GM12892 (cell line): ENCODE measurements at places on chromosomes 2 and 18.
A peak's percentile ranks its signal among the peaks of the same experiment; 100 is the strongest.

DNA sequence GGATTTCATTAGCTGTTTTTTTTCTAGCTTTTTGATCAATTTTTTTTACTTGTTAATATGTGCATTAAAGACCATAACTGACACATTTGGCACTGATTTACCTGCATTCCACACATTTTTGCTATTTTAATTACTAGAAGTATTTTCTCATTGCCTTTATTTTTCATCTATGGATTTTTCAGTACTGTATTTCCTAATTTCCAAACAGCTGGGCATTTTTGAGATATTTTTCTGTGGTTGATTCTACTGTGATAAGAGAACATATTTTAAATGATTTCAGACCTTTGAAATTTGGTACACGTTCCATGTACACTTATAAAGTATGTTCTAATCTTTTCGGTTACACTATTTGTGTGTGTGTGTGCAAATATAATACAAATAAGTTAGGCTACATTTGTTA lies 135.3 kb downstream of the PARD3B start:
- DNase-seq, result no peak

- DNase-seq, result no peak
Measured at GRCh38 chr18:37419315-37419714, 146.3 kb downstream of the CELF4 start.

- no peak for DNase-seq
Measured at GRCh38 chr2:177396703-177397460, 4.3 kb downstream of the AGPS start.

DNA sequence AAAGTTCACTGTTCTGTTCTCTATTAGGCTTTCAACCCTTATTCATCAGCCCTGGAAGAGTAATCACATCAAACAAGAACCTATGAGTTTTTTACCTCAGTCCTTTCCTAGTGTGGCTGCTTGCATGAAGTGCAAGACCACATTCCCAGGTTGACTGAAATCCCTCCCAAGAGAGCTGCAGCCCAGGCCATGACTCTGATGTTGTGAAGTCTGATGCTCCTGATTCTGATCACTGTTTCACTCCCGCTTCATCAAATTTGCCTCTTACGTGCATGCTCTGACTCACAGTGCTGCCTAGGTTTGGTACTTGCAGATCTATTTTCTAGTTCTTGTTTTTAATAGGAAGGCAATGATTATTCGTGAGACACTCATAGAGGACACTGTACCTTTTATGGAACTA lies 58.2 kb upstream of the DSEL start:
- DNase-seq, result no peak

DNA sequence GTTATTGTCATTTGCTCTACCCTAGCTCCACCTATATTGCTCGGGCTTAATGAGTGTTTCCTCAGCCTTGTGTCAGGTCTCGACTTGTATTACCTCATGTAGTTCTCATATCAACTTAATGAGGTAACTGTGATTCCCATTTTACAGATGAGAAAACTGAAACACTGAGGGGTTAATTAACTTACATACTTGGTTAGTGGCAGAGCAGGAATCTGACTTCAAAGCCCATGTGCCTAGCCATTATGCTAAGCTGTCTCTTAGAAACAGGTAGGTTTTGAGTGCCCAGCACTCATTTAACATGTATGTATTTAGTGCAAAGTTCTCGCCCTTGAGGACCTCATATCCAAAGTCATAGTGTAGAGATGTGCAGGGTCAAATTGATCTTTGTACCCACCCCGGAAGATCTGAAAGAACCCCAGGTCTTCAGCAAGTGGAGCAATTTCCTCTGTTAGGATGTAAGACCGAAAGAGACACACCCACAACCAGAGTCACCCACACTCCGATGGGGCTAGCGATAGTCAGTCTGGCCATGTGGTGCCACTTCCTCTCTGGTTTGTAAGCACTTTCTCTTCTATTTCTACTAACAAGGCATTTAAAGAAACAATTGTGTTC lies 121.0 kb upstream of the SLC39A10 start:
- peak; percentile 25 for DNase-seq

DNA sequence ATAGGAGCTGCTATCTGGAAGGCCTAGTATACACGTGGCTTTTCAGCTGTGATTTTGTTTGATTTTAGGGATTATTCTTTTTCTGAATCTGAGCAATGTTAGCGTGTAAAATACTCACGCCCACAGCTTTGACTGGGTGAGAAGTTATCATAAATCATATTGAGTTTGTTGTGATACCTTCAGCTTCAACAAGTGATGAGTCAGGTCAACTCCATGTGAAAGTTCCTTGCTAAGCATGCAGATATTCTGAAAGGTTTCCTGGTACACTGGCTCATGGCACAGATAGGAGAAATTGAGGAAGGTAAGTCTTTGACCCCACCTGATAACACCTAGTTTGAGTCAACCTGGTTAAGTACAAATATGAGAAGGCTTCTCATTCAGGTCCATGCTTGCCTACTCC lies at the start of gene GKN1:
Gene GKN1, plus strand, starts transcription at position 386 of the 400 bp plus-strand sequence. CDS start 42 bp downstream, outside the sequence.
- DNase-seq, result no peak

DNA sequence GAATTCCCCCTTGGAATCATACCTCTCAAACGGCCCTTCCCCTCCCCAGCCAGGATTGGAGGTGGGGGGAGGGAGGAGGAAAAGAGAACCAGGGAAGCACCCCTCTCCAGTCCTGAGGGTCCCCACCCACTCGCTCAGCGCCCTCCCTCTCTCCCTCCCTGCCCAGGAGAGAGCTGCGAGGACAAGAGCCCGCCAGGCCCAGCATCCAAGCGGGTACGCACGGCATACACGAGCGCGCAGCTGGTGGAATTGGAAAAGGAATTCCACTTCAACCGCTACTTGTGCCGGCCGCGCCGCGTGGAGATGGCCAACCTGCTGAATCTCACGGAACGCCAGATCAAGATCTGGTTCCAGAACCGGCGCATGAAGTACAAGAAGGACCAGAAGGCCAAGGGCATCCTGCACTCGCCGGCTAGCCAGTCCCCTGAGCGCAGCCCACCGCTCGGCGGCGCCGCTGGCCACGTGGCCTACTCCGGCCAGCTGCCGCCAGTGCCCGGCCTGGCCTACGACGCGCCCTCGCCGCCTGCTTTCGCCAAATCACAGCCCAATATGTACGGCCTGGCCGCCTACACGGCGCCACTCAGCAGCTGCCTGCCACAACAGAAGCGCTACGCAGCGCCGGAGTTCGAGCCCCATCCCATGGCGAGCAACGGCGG lies 14.4 kb downstream of the HOXD3 start:
- DNase-seq, result no peak

DNA sequence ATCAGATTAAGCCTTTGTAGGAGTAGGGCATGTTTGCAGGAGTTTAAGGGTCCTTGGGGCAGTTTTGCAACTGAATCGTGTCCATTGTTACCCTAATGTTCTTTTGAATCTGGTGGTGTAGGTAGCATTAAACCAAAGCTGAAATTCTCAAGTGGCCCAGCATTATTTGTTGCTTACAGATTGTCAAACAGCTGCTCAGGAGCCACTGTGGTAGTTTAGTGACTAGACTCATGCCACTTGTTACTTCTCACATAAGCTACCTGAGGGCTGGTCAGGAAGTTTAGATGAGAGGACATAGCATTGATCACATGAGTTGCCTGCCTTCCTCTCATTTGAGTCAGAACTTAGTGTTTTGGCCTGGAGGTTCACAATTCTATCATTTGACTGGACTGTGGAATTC lies 157.6 kb downstream of the HAUS1 start:
- DNase-seq, result no peak

- DNase-seq, result no peak
Measured at GRCh38 chr18:23921716-23922285, 92.8 kb upstream of the TTC39C start.

DNA sequence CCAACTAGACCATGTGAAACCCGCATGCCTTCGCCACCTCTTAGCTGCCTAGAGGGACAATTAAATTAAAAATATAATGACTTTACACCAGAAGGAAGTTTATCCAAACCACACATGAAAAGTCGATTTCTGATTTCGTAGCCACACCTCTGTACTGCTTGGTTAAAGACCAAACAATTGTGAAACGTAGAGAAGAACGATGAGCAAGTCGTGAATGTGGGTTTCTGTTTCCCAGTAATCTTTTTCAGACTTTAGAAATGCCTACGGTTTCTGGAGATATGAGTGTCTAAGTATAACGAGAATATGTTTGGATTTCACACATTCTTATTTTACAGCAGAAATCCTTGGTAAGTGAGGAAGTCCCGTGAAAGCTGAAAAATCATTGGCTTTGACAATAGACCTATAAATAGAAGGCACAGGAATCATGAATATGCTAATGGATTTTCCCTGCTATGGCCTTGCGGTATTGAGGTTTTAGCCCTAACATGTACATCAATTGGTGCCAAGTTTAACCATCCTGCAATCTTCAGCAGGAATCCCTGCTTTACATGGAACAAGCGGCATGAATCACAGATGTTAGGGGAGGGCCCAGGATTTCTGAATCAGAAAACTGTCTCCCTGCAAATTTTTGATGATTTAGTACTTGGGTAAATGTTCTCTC lies 105.6 kb downstream of the TTC32 start:
- no peak for DNase-seq

DNA sequence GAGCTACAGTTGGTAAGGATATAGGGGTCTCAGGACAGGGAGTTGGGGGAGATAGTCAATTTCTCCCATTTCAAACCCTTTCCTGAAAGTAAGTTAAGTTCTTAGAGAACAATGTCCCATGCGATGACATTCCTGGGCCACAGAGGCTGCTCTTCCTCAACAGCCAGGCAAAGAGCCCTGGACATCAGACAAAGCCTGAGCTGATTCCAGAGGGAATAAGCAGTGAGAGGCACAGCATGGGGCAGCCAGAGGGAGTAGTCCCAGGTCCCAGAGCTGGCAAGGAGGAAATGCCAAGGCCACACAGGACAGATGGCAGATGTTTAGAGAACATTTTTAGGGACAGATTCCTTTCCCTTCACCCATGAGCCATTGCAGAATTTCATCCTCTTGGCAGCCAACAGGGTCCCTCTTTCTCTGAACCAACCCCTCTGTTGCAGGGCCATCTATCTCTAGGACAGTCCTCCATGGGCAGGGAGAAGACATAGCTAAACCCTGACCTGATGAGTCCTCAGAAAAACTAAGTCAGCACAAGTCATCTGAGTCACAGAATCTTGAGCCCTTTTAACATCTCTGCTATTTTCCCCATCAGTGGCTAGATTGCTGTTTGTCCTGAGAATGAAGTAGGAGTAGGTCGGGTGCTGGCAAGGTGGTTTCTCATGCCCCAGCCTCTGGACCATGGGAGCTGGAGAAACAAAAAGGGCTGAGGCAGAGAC lies 81.6 kb upstream of the STPG4 start:
- DNase-seq, result no peak

- no peak for DNase-seq
Measured at GRCh38 chr2:197182668-197183067, 127.9 kb downstream of the ANKRD44 start.

- DNase-seq, result no peak
Measured at GRCh38 chr2:221602938-221603337, 30.8 kb upstream of the EPHA4 start.

DNA sequence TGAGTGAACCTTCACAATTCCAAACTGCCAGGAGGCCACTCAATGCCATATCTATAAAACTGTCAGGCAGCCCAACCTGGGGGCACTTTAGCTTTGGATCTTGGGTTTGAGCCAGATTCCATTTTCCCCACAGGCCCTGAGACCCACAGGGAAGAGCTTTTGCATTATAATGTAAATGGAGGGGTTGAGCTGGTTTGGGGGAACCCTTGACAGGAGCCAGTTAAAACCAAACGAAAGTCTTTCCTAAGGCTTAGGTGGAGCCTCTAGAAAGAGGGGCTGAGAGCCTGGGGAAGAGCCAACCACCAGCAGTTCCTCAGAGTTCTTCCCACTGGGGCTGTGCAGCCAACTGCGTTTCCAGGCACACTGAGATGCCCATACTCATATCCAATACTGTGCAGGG lies 42.7 kb downstream of the BCL11A start:
- no peak for DNase-seq

DNA sequence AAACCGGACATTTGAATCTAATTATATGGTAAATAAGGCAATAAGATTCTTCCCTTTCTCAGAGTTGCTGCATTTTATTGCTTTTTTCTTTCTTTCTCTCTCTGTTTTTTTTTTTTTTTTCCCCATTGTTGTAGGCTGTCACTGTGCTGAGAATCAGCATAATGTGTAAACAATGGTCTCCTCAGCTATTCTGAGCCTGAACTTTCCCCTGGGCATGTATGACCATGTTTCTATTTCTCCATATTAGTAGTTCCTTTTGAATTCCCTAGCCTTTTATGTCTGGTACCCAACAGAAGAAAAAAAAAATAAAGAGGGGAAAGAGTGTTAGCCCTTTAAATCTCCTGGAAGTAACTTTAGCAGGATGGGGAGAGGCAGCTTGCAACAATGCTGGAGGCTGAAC lies 1862.5 kb downstream of the SUCLG1 start:
- no peak for DNase-seq

GRCh38 chr2:1458432-1458831 lies 45.2 kb downstream of the TPO start:
- no peak for DNase-seq

- no peak for DNase-seq
Measured at GRCh38 chr18:50610349-50610748, 50.5 kb downstream of the MAPK4 start.

GRCh38 chr2:200469708-200470211 lies 40.1 kb downstream of the KCTD18 start:
- no peak for DNase-seq

- DNase-seq, result no peak
Measured at GRCh38 chr2:129329574-129329973, 649.9 kb upstream of the RAB6C start.

DNA sequence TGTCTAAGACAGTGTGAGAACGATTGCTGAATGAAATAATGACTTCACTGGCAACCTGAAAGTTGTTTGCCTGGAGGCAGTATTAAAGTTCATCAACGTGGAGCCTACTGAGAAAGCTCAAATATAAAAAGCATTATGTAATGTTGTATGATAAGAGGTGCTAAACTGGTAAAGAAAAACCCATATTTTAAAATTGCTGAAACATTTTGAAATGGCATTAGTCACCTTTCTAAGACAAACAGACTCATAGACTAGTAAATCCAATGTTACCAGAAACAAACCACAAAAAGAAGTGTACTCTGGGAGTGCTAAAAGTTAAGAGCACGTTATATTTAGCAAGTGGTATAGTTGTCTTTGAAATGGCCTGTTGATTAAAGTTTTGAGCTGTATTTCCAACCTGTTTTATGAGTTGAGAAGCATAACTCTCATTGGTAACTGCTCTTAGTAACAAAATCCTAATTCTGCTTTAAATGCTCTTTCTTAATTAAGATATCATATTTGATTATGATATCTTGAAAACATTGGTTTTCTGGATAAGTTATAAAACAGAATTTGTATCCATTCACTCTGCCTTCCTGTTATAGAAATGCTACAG lies 62.7 kb downstream of the CYP1B1 start:
- no peak for DNase-seq

DNA sequence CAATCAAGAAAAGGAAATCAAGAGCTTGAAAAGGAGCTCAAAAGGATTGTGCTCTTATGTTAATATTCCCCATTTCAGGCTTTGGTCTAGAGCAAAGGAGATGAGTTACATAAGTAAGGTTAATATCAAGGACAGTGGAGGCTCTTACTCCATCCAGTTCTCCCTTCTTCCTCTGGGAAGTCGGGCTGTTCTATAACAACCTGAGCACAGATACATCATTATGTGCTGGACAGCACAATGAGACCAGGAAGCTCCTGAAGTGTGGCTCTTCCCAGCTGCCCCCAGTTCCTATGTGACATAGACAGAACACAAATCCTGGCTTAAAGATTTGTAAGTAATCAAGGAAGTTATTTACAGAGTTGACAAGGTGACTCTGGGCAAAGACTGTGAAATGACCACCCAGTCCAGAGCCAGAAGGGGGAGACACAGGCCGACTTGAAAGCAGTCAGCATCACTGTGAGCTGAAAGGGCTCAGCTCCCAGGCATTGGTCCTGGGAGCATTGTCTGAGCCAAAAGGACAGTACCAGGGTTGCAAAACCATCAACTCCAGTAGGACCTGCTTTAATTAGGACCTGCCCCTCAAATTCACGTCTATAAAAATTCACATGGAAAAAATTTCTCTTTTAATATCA lies 917.6 kb upstream of the ACVR2A start:
- DNase-seq, result no peak
